ENCODE measurements at places on chromosomes 5 and 9. TPM values are rescaled to one million over a fixed set of nuclear protein-coding genes. Genes with fewer than 3 reads are reported as not detected.

- H3K4me1 ChIP-seq = no peaks in the 10 kb centered on the region
- H3K36me3 ChIP-seq = no peaks in the 10 kb centered on the region
- H3K4me3 ChIP-seq = no peak overlapping the region
- H3K27me3 ChIP-seq = no peaks in the 10 kb centered on the region
- H3K27ac ChIP-seq = no peak overlapping the region
Measured at GRCh38 chr5:56092115-56092514, 97.4 kb upstream of the IL6ST start.

DNA sequence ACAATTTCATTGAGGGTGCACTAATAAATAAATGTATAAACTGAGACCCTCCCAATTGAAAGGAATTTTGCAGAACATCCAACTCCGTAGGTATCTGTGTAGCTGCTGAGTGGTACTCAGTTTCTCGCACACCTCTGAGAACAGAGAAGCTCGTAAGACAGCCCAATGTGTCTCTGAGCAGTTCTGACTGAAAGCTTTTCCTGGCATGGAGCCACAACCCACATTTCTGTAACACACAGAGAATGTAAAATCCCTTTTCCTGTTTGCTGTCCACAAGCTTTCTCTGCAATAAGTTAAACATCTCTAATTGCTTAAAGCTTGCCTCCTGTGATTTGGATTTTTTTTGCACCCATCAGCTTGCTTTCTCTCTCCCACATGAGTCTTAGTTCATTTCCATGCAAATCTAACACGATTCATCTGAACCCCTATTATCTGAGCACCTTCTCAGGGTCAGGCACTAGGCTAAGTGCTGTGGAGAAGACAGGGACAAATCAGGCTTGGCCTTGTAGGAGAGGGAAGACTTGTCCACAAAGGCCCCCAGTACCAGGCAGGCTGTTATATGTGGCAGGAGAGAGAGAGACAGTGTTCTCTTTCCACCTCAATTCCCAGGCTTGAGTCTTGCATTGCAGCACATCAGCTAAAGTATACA, 44.2 kb upstream of the COL15A1 start:
- H3K27me3 ChIP-seq = no peaks in the 10 kb centered on the region
- no peak overlapping the region for H3K27ac ChIP-seq
- H3K36me3 ChIP-seq = no peaks in the 10 kb centered on the region
- H3K4me1 ChIP-seq = no peaks in the 10 kb centered on the region
- DNase-seq = no peak

DNA sequence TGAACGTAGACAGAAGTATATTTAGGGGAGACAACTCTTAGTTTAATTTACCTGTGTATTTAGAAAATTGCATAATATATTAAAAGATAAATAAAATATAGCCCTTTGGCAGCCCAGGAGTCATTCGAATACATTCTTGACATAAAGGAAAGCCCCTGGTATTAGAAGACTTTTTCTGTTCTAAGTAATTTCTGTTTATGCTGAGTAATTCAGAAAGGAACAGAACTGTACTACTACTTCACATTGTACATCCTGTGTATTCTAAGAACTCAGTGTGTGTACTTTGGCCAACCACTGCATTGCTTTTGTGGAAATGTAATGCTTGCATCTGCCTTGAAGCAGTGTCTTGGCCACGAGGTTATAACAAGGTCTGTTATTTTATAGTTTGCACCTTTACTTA, 136.4 kb downstream of the KDM4C start:
- no peaks in the 10 kb centered on the region for H3K36me3 ChIP-seq
- H3K4me1 ChIP-seq = no peaks in the 10 kb centered on the region
- no peak overlapping the region for H3K4me3 ChIP-seq
- no peak overlapping the region for H3K27ac ChIP-seq
- H3K27me3 ChIP-seq = no peaks in the 10 kb centered on the region

GRCh38 chr5:33662722-33663427, 222.1 kb downstream of the TARS1 start:
- H3K4me3 ChIP-seq = no peak overlapping the region
- no peak overlapping the region for H3K27ac ChIP-seq
- no peak for DNase-seq
- no peaks in the 10 kb centered on the region for H3K4me1 ChIP-seq

- H3K4me1 ChIP-seq = no peaks in the 10 kb centered on the region
- H3K27ac ChIP-seq = no peak overlapping the region
- no peaks in the 10 kb centered on the region for H3K27me3 ChIP-seq
- H3K4me3 ChIP-seq = no peak overlapping the region
Measured at GRCh38 chr5:165569551-165569950, 2064.1 kb downstream of the MAT2B start.

GRCh38 chr5:60026161-60026560, 132.6 kb upstream of the PDE4D start:
- no peaks in the 10 kb centered on the region for H3K4me1 ChIP-seq
- no peak overlapping the region for H3K4me3 ChIP-seq
- H3K36me3 ChIP-seq = no peaks in the 10 kb centered on the region
- no peak overlapping the region for H3K27ac ChIP-seq
- no peaks in the 10 kb centered on the region for H3K27me3 ChIP-seq

DNA sequence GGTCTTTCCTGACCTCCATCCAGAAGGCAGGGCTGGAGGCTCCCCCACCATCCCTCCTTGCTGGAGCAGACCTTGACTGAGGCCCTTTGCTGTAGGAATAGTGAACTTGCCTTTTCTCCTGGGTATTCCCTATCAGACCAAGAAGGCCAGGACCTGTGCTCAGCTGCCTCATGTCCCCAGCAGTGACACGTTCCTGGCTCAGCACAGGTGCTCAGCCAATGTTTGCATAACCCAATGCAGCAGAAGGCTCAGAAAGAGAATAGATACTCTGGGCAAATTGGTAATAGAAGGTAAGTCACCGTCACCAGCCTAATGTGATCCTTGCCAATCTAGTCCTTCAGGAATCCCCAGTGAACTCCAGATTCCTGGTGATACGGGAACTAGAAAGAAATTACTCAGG, 96.4 kb downstream of the ACTL7B start:
- no peak overlapping the region for H3K4me3 ChIP-seq
- no peaks in the 10 kb centered on the region for H3K27me3 ChIP-seq
- 0 out of 2 replicates have a peak, but pooled peaks cover 2% of the 10 kb centered on the region for H3K4me1 ChIP-seq
- no peaks in the 10 kb centered on the region for H3K36me3 ChIP-seq
- H3K27ac ChIP-seq = no peak overlapping the region
- no peak for DNase-seq

GRCh38 chr5:73213566-73213998, 40.6 kb downstream of the TMEM174 start:
- no peaks in the 10 kb centered on the region for H3K36me3 ChIP-seq
- DNase-seq = no peak
- no peak overlapping the region for H3K27ac ChIP-seq
- no peak overlapping the region for H3K4me3 ChIP-seq
- peaks cover 39% of the 10 kb centered on the region for H3K27me3 ChIP-seq

- no peaks in the 10 kb centered on the region for H3K27me3 ChIP-seq
- H3K36me3 ChIP-seq = no peaks in the 10 kb centered on the region
- H3K27ac ChIP-seq = no peak overlapping the region
- no peak for DNase-seq
- no peaks in the 10 kb centered on the region for H3K4me1 ChIP-seq
Measured at GRCh38 chr5:157603333-157604190, 28.0 kb upstream of the ADAM19 start.

DNA sequence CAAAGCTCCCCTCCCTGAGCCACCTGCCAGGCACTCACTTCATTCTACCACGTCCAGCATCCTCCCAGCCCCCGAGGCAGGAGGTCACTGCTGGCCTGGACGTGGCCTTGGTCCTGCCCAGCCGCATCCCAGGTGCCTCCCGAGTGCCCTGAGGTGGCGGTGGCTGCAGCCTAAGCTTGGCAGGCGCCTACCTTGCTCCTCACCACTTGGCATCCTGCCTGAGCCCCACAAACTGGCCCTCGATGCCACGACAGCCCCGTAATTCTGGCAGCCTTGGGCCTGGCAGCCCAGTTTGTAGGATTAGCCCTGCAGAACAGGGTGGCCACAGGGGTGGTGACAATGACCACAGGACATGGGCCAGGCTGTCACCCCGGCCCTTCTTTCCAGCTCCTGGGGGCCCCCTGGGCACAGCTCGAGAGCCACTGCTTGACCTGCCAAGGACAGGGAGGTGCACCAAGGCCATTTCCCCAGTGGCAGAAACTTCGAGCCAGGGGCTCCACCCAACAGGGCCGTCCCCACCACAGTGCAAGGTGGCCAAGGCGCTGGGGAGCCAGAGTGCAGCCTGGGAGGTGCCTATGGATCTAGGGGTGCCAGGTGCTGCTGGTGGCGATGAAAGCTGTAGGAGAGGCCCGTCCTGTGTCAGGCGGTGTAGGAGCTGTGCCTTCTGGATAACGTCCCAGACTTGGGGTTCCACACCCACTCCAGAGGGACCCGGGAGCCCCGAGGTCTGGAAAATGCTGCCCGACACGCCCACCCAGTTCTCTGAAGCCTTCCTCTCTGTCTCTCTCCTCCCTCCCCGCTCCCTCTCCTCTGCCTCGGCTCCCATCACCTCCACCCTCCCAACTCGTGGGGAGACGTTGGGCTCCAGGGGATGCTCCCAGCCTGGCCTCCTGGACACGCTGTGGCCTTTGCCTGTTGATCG, 18.4 kb downstream of the NKD2 start:
- no peak overlapping the region for H3K27ac ChIP-seq
- H3K36me3 ChIP-seq = no peaks in the 10 kb centered on the region
- H3K4me3 ChIP-seq = no peak overlapping the region
- H3K4me1 ChIP-seq = peaks cover 1% of the 10 kb centered on the region

DNA sequence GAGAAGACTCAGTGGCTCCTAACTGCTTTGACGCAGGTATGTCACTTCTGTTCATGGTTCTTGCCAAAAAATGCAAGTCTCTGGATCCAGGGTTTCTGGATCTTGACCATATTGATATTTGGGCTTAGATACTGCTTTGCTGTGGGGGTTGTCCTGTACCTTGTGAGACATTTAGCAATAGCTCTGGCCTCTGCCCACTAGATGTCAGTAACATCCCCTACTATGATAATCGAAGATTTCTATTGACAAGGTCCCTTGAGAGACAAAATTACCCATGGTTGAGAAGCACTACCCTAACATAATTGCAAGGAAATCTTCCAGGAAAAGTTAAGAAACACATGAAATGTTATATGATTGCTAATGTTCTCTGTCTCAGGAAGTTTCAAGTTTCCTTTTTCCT, 285.4 kb downstream of the TMEM232 start:
- no peaks in the 10 kb centered on the region for H3K36me3 ChIP-seq
- no peaks in the 10 kb centered on the region for H3K27me3 ChIP-seq
- peak; percentile 15 for DNase-seq
- H3K27ac ChIP-seq = no peak overlapping the region
- H3K4me3 ChIP-seq = no peak overlapping the region

DNA sequence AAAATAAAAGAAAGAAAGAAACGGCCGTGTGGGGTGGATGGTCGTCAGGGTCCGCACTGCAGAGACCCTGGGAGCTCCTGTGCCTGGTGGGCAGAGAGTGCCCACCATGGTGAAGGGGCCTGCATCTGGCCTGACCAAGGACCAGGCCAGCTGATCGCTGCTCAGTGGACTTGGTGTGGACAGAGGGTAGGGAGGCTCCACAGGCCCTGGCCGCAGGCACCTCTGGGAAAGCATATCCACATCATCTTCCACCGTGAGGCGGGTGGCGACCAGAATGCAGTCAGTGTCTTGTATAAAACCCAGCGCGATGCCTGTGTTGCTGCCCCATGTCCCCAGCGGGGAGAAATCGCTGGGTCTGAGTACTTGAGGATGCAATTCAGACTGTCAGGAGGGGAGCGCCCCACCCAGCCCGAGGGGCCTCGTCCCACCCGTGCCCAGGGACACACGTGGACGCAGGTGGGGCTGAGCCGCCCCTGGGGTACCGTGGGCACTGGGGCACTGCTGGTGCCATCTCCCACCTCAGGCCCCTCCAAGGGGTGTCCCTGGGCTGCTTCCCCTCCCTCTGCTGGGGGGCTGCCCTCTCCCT, 27.8 kb upstream of the SLC6A19 start:
- no peaks in the 10 kb centered on the region for H3K27me3 ChIP-seq
- H3K27ac ChIP-seq = no peak overlapping the region
- no peak for DNase-seq
- no peak overlapping the region for H3K4me3 ChIP-seq

GRCh38 chr5:101717721-101718120, 578.4 kb downstream of the SLCO4C1 start:
- no peaks in the 10 kb centered on the region for H3K36me3 ChIP-seq
- DNase-seq = no peak
- H3K4me1 ChIP-seq = no peaks in the 10 kb centered on the region

GRCh38 chr5:177495243-177496060, 2.0 kb downstream of the PDLIM7 start:
- H3K36me3 ChIP-seq = peaks cover 11% of the 10 kb centered on the region
- peak; percentile 85 for DNase-seq
- peaks cover 10% of the 10 kb centered on the region for H3K27me3 ChIP-seq
- H3K4me3 ChIP-seq = peak overlapping the region; percentile 70
- peak overlapping the region; percentile 98 for H3K27ac ChIP-seq
- peaks cover 30% of the 10 kb centered on the region for H3K4me1 ChIP-seq

DNA sequence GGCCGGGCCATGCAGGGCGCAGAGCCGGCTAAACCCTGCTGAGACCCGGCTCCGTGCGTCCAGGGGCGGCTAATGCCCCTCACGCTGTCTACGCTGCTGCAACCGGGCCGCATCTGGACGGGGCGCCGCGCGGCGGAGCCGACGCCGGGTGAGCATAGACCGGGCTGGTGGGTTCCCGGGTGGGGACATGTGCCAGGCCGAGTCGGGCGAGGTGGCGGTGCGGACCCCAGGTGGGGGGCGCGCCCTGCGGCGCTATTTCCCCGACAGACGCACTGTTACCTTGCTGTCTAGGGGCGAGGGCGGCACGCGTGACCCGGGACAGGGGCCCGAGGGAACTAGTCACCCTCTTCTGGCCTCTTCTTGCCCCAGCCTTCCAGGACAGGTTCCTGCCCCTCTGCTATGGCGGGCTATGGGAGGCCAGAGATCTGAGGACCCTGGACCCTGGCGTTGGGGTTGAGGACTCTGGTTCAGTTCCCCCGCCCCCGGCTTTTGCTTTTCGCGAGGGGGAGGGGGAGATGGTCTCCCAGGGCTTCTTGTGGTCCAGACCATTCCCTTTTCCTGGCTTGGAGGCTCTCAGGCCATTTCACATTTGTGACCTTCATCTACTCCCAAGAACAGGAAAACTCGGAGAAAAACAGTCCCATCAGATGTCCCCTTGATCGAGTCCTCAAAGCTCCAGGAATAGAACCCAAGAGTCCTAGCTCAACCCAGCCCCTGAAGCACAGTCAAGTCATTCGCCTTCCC, 536 bp downstream of the SLC27A4 start:
- no peak overlapping the region for H3K27ac ChIP-seq
- H3K4me1 ChIP-seq = no peaks in the 10 kb centered on the region
- no peaks in the 10 kb centered on the region for H3K36me3 ChIP-seq
- DNase-seq = peak; percentile 77

The ABO gene
- total RNA-seq = not detected

The SPEF2 gene
- total RNA-seq = 1.3 TPM

The SPATA6L gene
- total RNA-seq = 0.55 TPM

The CCDC180 gene
- 8.2 TPM for total RNA-seq

The TMEM252 gene
- not detected for total RNA-seq

All from H1 (cell line).